ENCODE measurements at places on chromosomes 4 and X.

DNA sequence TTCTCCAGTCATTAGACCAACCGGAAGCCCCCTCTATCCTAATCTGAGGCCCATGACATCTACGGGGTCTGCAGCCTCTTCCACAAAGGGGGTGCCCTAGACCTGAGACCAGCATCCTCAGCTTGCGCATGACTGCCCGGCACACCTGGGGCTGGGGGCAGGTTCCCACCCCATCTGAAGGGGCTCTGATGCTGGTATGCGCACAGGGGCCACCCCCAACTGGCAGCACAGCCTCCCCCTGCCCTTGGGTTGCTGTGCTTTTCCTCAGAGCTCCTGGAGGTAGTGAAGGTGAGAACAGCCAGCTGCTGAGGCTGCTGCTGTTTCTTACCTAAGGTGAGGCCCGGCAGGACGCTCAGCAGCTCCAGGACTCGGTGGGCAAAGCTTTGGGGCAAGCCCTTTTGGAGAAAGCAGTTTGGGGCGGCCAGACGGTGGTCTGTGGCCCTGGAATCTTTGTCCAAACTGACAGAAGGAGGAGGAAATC is 18.9 kb upstream of the CPLX1 start:
- DNase-seq = no peak

DNA sequence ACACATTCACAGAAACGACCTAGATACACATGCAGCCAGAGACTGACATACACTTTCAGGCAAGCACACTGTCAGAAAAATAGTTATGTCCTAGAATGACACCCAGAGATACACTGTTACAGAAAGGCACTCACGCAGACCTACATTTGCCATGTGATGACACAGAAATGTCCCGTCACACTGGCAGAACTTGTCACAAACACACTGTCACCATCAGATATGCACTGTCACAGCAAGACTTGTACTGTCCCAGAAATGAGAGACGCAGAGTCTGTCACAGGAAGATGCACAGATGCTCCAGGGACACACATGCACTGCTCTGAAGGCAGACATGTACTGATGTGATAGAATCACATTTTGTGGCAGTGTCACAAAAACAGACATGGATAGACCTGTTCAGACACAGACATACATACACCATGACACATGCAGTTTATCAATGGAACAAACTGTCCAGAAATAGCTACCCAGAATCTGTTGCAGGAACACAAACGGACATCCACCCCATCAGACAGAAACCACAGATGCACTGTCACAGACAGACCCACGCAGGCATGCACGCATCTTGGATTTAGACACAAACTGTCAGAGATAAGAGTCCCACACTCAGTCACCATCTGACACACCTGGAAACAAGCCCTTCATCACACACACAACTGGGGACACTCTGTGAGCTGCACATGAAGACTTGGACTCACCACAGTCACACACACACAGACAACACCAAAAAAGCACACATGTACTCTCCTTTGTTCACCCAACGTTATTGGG is 1.3 kb upstream of the PIM2 start:
- DNase-seq = no peak

DNA sequence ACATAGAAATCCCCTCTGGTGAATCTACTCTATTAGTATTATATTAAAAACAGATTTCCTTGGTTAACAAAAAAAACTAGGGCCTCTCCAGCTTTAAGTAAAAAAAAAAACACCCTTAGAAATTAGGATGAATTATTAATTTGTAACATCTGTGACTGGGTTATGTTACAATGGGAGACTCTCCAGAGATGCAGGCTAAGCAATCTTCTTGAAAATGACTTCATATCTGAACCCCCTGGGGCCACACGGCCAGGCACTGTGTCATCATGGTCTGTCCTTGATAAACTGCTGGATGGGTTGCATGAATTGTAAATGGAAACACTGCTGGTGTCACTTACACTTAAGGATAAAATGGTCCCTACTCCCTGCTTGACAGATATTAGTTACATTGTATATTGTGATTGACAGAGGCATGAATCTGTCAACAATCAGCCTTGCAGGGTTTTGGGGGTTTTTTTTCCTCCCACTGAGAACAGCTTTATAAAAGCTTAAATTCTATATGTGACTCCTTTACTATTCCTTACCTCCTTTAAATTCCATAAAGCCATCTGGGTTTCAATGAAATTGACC is 49.1 kb downstream of the PRKG2 start:
- DNase-seq = no peak

DNA sequence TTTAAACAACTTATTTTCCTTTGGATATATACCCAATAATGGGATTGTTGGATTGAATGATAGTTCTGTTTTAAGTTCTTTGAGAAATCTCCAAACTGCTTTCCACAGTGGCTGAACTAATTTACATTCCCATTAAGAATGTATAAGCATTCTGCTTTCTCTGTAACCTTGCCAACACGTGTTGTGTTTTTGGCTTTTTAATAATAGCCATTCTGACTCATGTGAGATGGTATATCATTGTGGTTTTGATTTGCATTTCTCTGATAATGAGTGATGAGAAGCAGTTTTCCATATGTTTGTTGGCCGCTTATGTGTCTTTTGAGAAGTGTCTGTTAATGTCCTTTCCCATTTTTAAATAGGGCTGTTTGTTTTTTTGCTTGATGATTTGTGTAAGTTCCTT is 155.6 kb upstream of the PITX2 start:
- DNase-seq = no peak

DNA sequence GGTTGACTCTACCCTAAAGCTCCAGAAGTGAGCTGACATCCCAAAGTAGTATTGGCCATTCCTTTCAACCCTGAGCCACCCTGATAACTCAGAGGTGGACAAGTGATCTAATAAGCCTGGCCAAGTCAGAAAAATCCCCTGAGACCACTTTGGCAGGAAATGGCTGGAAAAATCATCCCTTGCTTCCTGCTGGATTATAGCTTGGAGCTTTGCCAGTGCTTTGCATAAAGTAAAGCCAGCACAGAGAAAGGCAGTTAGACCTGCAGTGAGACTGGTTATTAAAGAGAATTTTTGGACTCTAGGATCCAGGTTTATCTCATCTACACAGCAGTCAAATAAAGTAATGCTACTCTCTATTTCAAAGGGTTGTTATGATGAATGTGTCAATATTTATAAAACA is 6.4 kb downstream of the CXCL3 start:
- DNase-seq = no peak

DNA sequence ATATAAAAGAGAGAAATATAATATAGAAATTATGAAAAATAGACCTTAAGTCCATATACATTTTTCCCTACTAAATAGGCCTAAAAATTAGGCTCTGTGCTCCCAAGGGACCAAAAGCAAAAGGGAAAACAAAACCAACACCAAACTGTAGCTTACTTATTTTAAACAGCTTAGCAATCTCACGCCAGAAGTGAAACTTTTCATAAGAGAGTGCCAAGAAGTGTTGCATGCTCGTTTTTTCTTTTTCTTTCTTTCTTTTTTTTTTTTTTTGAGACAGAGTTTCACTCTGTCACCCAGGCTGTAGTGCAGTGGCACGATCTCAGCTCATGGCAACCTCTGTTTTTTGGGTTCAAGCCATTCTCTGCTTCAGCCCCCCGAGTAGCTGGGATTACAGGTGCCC is 250.4 kb downstream of the TMA16 start:
- no peak for DNase-seq

DNA sequence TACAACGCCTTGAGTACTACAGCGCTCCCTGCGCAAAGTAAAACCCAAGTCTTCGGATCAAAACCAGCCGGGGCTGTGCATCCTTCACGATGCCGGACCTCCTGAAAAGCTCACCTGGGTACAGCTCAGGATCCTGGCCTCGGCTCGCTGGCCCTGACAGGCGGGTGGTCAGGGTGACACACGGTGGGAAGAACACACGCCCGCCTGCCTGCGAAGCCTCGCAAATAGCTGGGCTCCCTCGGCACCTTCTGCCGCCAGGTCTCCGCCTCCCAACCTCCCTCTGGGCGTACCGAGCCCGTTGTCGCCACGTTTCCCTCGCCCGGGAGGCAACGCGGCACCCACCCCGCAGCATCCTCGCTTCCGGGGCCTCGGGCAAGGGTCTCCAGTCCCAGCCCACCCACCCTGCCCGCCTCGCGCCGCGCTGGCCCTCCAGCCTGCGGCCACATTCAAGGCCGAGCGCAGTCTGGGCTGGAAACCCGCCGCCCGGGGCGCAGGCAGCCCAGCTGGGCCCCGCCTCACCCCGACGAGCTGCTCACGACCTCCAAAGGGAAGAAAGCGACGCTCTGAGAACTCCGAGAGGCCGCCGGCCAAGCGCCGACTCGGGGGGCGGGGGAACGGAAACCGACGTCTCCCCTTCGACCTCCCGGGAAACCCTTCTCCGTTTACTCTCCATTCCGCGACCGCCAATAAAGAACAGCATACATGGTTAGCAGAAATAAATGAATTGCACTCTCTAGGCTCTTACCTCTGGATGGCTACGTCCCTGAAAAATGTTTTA is 511 bp downstream of the PPM1K start:
- DNase-seq = peak; percentile 39

GRCh38 chrX:66553973-66554372 is 84.9 kb downstream of the EDA2R start:
- no peak for DNase-seq

- DNase-seq = no peak
Observed at GRCh38 chr4:87032884-87033533, 98.2 kb downstream of the AFF1 start.

GRCh38 chr4:168551945-168552695 is 55.3 kb downstream of the PALLD start:
- no peak for DNase-seq

Data from stimulated activated CD4-positive, alpha-beta T cell treated with anti-CD3 and anti-CD28 coated beads, TNF-alpha, amount 100 ng/mL, for 4 hours (primary cell).